KG1 (cell line): ENCODE measurements at places on chromosomes 1 and 21.

DNA sequence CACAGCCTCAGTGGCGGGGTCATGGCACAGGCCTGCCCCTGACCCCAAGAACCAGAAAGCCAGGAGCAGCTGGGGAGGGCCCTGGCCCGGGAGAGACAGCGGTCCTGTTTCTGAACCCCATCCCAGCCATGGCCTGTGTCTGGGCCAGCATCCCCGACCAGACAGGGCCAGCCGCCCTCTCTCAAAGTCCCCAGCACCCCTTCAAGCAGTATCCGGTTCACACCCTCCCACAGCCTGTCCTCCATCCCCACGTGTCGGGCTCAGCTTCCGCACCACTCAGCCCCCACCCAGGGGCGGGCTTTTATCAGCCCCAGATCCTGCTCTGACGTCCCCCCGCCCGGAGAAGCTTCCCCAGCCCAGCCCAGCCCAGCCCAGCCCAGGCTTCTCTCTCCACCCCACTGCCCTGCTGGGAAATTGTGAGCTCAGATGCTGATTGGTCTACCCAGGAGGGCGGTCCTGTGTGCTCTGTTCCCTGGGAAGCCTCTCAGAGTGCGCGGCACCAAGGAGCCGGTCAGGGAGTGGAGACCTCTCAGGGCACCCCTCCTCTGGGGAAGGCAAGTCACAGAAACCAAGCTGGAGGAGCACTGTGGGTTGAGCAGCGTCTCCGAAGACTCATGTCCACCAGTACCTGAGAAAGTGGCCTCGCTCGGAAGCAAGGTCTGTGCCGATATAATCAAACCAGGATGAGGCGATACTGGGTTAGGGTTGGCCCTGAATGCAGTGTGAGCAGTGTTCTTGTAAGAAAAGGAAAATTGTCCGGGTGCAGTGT, 4.7 kb upstream of the FAAP20 start:
- no peak for DNase-seq

DNA sequence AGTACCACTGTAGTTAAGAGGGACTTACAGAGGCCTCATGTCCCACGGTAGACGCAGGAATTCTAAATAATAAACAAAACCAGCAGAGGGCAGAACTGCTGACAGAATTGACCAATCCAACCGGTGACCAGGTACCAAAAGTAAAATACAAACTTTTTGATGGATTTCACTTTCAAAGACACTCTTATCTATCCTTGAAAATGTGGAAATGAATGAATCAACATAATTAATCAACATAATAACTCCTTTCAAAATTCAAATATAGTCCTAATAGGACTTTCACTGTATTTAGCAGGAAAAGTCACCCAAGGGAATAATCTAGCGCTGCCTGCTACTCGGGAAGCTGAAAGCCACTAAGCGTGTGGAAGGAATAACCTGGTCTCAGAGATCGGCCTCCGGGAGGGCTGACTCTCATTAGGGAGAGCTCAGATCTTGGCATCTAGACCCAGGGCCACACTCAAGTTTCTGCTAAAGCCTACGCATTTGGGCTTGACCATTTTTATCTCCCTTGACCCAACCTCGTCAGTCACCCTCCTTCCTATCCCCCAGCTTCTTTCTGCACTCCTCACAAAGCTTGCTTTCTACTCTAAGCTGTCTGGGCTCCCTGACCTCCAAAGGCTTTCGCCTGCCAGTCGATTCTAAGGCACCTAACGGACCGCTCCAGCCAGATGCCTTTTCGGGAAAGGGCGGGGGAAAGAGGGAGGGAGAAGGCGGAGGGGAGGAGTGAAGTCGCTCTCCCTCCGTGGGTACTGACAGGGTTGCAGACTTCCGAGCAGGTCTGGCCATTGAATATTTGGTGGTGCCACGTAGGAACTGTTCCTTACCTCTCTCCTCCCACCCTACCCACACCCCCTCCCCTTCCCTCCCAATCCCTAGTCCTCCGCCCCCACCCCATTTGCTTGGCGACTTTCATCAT, 1.6 kb downstream of the COL11A1 start:
- DNase-seq, result peak; percentile 4

- DNase-seq, result no peak
These were observed 110.6 kb downstream of the AKT3 start for GRCh38 chr1:243739335-243740003.

DNA sequence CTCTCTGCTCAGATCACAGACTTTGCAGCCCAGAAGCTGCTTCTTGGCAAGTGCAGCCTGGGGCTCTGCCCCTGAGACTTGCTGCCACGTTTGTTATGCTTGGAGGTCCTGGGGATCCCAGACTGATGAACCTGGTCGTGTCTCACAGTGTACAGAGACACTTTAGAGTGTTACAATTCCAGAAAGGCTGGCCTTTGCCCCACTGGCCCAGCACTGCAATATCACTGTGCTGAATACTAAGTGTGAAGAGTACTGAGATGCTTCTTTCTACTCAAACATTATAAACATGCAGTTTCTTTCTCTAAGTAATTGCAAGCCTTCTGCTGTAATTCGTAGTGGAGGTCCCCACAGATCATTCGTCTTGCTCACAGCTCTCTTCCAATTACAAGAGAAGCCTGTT, 133.2 kb downstream of the MAP3K21 start:
- no peak for DNase-seq

- no peak for DNase-seq
These were observed 157.1 kb downstream of the ELAVL4 start for GRCh38 chr1:50265790-50266314.

DNA sequence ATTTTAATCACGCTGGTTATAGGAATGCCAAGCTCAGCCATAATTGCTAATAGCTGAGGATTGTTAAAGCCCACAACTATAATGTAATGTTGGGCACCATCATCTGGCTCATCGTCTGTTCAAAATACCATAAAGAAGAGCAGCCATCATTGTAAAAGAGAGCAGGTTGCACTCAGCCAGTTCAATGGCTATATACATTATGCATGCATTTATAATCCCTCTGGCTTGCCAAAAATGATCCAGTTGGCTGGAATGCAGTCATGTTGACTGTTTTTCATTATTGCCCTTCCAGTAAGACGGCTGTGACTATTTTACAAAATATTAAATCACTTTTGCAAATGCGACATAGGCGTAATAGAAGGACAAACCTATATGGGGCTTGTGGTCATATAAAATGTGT, 85.3 kb downstream of the SPAG17 start:
- no peak for DNase-seq

GRCh38 chr1:66445492-66446181, 88.3 kb upstream of the SGIP1 start:
- DNase-seq, result peak; percentile 59

DNA sequence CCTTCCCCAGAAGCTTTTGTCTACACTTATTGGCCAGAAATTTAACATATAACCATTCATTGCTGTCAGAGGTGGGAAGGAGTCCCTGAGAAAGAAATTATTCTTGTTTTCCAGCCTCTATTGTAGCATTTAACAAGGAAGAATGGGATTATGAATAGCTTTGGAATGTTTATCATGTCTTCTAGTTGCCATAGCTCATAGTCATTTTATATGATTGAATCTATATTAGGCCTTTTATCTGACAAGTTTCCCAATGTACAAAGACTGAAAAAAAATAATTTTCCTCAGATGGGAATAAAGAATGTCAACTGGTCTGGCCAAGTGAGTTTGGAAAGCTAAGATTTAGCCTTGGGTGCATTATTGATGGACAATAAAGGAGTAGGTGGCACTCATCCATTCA, 28.3 kb downstream of the PTPRC start:
- DNase-seq, result no peak

DNA sequence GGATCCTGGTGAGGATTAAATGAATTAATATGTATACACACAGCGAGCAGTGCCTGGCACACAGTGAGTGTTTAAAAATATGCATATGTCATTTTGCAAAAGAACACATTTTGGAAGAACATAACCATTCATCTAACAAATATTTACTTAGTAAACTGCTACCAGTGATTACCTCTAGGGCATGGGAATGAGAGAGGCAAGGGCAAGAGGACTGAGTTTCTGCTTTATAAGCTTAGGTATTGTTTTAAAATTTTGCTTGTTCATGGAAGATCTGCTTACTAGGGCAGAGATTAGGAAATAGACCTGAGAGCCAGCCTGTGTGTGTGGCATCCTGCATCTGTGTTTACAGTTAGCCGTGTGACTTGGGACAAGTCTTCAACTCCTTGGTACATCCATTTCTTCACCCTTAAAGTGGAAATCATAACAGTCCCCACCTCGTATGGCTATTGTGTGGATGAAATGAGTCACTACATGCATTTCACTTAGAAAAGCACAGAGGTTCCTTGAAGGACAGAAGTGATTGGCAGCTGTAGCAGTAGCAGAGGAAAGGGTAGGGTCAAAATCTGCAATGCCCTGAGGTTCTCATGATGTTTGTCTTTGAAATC, 198.5 kb upstream of the FMN2 start:
- DNase-seq, result no peak

GRCh38 chr1:202860744-202861419, 28.1 kb downstream of the RABIF start:
- peak; percentile 23 for DNase-seq

DNA sequence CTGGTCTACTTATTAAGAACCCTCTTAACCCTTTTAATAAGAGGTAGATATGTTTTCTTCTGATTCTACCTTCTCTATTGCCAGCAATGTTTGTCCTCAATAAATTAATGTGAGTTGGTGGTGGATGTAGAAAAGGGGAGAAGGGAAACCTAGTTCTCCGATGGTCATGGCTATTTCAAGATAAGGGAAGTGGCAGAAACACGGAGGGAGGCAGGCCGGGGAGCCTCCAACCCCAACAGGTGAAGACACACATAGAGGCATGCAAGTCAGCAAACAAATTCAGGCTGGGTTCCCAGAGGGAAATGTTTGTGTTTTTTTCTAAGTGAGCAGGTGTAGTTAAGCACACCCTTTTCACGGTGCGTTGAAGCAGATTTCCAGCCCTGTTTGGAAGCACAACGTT, 31.0 kb upstream of the CLDN14 start:
- no peak for DNase-seq

GRCh38 chr1:32199717-32200072, 700 bp upstream of the CCDC28B start:
- DNase-seq, result no peak

DNA sequence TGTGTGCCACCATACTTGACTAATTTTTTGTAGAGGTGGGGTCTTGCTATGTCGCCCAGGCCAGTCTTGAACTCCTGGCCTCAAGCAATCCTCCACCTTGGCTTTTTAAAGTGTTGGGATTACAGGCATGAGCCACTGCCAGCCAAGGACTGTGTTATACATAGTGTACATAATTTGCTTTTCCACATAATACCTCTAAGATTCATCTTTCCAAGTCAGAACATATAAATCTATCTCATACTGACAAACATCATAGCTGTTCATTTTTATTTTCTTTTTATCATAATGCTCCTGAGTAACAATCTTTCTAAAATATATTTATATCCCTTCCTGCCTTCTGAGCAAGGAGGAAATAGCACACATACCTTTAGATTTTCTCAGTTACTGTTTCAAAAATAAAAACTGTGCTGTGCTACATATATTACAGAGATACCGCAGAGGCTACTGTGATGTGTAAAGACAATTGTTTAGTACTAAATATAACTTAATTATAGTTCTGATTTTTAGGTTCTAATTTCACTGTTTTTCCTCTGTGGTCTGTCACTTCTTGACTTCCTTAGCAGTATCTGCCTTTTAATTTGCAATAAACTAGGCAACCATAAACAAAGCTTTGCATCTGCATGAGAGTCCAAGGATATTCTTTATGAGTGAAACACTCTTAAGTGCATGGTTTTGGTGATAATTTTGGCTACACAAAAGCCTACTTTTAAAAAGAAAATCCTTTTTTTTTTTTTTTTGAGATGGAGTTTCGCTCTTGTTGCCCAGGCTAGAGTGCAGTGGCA, 59.3 kb downstream of the EYA3 start:
- DNase-seq, result no peak

DNA sequence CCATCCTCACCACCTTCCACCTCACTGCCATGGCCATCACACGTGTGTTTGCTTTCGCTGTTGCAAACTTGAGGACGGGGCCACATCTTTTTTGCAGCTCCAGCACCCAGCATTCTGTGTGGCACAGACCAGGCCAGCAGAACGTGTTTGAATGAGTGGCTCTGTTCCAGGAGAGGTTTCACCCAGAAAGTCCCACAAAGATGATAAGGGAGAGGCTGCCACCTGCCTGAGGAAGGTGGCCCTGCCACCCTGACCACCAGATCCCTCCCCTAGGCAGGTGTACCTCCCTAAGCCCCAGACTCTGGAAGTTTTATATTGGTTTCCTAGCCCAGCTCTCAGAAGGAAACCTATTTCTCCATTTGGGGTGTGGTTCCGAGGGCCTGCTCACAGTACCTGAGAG, 252.1 kb downstream of the KAZN start:
- DNase-seq, result no peak

- DNase-seq, result no peak
These were observed 167.2 kb downstream of the CRB1 start for GRCh38 chr1:197435224-197435623.

- no peak for DNase-seq
These were observed 18.3 kb upstream of the ALPL start for GRCh38 chr1:21490774-21491487.

DNA sequence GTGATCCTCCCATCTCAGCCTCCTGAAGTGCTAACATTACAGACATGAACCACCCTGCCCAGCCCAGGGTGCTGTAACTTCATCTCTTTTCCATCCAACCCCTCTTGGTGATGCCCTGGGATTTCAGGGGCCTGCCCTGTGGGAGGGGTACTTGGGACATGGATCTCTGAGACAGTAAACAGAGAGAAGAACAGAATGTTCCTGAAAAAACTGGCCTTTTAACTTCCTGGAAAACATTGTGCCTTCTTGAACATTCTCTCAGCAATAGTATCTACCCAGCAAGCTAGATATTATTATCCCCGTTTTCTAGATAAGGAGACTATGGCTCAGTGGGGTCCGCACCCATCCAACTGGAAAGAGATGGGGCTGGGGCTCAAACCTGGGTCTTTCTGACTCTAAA, 57.0 kb downstream of the VWA5B1 start:
- no peak for DNase-seq

DNA sequence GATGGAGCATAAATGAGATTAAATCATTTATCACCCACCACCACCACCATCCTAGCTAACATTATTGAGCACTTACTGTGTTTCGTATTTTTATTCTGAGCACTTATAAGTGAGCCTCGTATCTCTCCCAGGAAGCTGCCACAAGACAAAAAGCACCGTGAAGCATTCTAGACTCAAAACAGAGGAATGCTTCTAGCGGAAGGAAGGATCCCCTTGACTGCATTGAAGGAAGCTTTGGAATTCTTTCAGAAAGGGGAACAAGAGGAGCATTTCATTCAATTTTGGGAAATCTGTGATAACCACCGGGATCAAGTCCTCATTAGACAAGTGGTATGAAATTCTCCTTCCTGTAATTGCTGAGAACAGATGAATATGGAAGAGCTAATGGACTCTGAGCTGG, 66.3 kb downstream of the PTPN14 start:
- DNase-seq, result no peak

- DNase-seq, result no peak
These were observed 38.9 kb upstream of the TARDBP start for GRCh38 chr1:10973552-10973951.

DNA sequence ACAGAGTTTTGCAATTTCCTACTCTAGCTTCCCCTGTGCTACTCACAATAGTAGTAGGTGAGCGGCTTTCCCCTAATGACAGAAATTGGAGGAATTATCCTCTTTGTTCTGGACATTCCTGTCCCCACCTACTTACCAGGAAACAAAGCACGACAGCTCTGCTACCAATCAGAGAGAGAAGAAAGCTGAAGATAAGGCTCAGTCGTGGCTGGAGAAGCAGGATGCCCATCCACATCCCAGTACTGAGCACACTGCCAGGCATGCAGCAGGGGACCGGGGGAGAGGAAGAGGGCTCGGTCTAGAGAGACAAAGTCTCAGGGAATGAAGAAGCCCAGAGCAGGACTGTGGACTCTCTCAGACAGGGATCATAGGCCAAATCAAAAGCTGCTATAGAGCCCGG, 134.1 kb upstream of the KRTAP19-8 start:
- DNase-seq, result no peak

- DNase-seq, result no peak
These were observed 602 bp upstream of the UFC1 start for GRCh38 chr1:161153176-161153575.
